ENCODE measurements at places on chromosomes 3 and 15. TPM values are rescaled to one million over a fixed set of nuclear protein-coding genes. Genes with fewer than 3 reads are reported as not detected.

- DNase-seq = no peak
- no peaks in the 10 kb centered on the region for H3K4me1 ChIP-seq
- no peaks in the 10 kb centered on the region for H3K27me3 ChIP-seq
- no peak overlapping the region for H3K4me3 ChIP-seq
These were observed 434.7 kb upstream of the AGTR1 start for GRCh38 chr3:148262980-148263379.

- H3K4me1 ChIP-seq = peaks cover 6% of the 10 kb centered on the region
- no peaks in the 10 kb centered on the region for H3K27me3 ChIP-seq
- H3K27ac ChIP-seq = no peak overlapping the region
- DNase-seq = no peak
These were observed 84.2 kb downstream of the TMCC1 start for GRCh38 chr3:129809297-129809696.

DNA sequence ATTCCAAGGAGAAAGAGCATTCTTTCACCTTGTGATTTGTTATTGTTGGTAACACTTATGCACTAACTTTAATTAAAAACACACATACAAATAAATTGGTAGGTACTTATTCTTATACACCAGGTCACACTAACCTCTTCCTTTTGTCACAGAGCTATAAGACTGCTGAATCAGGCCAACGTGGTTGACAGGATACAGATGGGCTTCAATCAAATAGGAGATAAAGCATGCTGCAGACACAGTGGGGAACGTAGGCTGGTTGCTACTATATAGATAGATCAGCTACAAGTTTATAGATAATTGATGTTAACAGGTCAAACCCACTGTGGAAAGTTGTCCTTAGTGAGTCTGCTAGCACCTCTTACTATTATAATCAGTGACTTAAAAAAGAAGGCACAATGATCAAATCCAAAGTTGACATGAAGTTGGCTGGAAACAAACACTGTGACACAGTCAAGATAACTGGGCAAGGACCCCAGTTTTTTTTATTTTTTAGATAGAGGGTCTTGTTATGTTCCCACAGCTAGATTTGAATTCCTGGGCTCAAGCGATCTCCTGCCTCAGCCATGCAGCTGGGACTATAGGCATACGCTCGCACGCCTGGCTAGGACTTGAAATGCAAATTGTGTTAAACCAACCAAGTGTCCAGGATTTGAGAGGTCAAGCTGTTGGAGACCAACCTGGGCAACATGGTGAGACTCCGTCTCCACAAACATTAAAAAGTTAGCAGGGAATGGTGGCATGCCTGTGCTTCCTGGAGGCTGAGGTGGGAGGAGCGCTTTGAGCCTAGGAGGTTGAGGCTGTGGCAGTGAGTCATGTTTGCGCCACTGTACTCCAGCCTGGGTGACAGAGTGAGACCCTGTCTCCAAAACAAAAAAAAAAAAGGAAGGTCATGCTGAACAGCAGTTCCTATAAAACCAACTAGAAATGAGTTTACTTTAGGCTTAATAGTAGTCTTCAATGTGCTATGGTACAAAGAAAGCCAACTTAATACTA, 97.9 kb upstream of the MEX3B start:
- H3K4me1 ChIP-seq = peaks cover 22% of the 10 kb centered on the region
- H3K4me3 ChIP-seq = no peak overlapping the region
- DNase-seq = no peak

HTR3E gene
- total RNA-seq = not detected
